ENCODE measurements at places on chromosomes 11 and 22.

DNA sequence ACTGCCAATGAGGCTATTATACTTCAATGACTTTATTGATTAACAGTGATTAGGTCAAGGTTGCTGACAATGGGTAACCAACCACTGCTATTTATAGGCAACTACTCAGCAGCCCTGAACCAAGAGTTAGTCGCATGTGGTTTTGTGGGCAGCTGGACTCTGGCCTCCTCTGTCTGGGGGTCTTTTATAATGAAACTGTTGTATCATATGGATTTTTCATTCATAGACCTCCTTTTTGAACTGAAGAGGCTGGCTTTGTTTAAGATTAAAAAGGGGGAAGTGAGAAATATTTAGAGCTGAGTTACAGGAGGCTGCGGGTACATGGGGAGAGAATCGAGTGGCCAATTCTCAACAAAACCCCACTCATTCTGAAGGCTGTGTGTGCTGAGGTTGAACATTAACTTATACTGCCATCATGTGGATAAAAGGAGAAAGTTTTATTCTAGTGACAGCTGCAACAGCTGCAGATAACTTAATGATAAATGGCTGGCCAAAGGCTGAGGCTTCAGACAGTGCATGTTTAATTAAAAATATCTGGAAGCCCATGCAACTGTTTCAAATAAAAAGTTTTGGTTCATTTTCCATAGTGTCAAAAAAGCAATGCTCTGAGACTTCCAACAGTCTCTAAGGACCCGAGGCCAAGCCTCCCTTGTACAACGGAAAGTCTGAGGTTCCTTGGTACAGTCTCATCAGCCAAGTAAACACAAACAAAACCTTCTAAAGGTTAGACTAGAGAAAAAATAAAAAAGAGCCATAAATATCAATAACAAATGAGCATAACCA is 682.6 kb downstream of the KCNA4 start:
- H3K36me3 ChIP-seq = no peaks in the 10 kb centered on the region
- no peak overlapping the region for H3K27ac ChIP-seq
- DNase-seq = peak; percentile 18
- H3K4me3 ChIP-seq = no peak overlapping the region
- H3K4me1 ChIP-seq = no peaks in the 10 kb centered on the region

DNA sequence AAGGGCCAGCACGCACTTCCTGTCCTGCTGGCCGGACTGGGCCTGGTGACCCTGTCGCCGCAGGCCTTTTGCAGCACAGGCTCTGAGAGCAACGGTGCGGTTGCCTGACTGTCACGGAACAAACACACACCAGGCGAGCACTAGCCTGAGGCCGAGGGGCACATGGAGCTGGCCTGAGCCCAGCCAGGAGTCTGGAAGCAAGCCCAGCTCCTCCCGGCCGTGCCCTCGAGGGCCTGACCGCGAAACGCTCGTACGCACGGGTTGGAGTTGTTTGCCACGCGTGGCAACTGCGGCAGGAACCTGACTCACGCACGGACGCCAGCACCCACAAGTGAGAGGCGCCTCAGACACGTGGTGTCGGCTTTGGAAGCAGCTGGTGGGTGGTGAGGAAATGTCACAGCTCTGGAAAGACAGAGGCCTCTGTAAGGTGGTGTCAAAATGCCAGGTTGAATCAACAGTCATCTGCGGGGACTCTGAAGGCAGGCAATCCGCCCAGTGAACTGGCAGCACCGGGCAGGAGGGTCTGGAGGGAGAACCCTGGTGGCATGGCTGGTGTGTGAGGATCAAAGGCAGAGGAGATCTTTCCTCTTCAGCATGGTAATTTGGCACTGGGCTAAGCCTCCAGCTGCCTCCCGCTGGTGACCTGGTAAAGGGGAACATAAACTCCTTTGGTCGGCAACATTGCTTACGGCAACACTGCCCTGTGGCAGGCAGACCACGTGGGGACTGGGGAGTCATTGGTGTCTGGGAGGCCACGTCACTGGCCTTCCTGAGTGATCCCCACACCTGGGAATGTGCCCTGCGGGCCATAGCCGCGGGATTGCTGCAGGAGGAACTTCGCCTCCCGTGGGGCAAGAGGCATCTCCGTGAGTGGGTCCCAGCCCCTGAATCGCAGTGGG is 15.3 kb upstream of the IL17REL start:
- peaks cover 1% of the 10 kb centered on the region for H3K4me1 ChIP-seq
- no peaks in the 10 kb centered on the region for H3K36me3 ChIP-seq
- no peak overlapping the region for H3K4me3 ChIP-seq
- H3K27ac ChIP-seq = no peak overlapping the region
- no peaks in the 10 kb centered on the region for H3K27me3 ChIP-seq

- H3K4me1 ChIP-seq = no peaks in the 10 kb centered on the region
- H3K36me3 ChIP-seq = no peaks in the 10 kb centered on the region
- DNase-seq = no peak
- no peaks in the 10 kb centered on the region for H3K27me3 ChIP-seq
- H3K27ac ChIP-seq = no peak overlapping the region
Measured at GRCh38 chr22:22021162-22021750, 38.7 kb upstream of the TOP3B start.

DNA sequence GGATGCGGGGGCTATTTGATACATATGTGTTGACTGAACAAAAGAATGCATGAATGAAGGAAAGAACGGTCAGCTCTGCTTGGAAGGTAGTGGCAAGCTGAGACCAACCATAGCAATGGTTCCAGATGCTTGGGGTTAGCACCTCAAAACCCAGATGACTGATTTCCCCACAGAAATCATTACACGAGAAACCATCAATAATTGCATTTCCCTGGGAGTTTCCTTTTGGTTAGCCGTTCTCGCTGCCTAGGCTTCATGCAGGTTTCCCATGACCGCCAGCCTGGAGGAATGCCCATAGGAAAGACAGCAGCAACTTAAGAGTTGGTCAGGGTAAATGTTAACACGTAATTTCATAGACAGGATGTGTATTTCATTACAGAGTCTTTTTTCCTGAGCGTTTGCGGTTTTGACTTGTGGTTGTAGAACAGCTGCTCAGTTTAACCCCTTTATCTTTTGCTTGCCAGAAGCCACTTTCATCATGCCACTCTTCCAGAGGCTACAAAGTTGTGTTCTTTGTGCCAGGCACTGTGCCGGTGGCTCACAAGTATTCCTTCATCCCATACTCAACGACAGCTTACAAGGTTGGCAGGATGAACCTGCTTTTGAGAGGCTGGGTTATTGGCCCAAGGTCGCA is 2.8 kb downstream of the IL17RA start:
- no peak overlapping the region for H3K27ac ChIP-seq
- no peaks in the 10 kb centered on the region for H3K36me3 ChIP-seq
- no peak overlapping the region for H3K4me3 ChIP-seq

GRCh38 chr11:117492578-117493251 is 165.1 kb downstream of the CEP164 start:
- peak; percentile 54 for DNase-seq
- H3K27me3 ChIP-seq = no peaks in the 10 kb centered on the region
- peaks cover 16% of the 10 kb centered on the region for H3K4me1 ChIP-seq
- H3K4me3 ChIP-seq = no peak overlapping the region
- no peak overlapping the region for H3K27ac ChIP-seq
- H3K36me3 ChIP-seq = no peaks in the 10 kb centered on the region

DNA sequence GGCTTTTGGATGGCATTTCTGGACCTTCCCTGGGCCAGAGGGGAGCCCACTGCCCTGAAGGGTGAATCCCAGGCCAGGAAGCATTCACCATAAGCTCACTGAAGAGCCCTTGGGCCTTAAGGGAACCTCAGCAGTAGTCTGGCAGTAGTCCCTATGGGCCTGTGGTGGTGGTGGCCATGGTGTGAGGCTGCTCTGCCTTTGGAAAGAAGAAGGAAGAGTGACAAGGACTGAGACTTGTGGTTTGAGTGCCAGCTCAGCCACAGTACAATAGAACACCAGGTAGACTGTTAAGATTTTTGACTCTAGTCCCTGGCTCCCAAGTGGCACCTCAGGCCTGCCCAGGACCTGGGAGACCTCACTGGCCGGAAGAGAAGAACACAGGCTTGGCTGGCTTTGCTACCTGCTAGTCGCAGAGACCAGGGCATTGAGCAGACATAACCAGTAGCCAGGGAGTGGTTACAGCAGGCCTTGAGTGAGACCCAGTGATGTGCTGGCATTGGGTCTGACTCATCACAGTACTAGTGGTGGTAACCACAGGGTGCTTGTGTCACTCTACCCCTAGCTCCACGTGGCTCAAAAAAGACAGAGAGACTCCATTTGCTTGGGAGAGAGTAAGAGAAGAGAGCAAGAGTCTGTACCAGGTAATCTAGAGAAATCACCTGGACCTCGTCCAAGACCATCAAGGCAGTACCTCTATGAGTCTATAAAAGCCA is 259.8 kb upstream of the BLID start:
- no peak overlapping the region for H3K4me3 ChIP-seq
- no peaks in the 10 kb centered on the region for H3K27me3 ChIP-seq
- H3K4me1 ChIP-seq = no peaks in the 10 kb centered on the region
- no peak overlapping the region for H3K27ac ChIP-seq
- no peak for DNase-seq

GRCh38 chr22:44537467-44537866 is 39.4 kb upstream of the RTL6 start:
- H3K27me3 ChIP-seq = no peaks in the 10 kb centered on the region
- no peak overlapping the region for H3K4me3 ChIP-seq
- no peak for DNase-seq
- no peaks in the 10 kb centered on the region for H3K36me3 ChIP-seq

- H3K27me3 ChIP-seq = no peaks in the 10 kb centered on the region
- no peak for DNase-seq
- no peaks in the 10 kb centered on the region for H3K4me1 ChIP-seq
- no peak overlapping the region for H3K27ac ChIP-seq
- H3K4me3 ChIP-seq = no peak overlapping the region
Measured at GRCh38 chr11:970319-970871, 44.7 kb downstream of the AP2A2 start.

DNA sequence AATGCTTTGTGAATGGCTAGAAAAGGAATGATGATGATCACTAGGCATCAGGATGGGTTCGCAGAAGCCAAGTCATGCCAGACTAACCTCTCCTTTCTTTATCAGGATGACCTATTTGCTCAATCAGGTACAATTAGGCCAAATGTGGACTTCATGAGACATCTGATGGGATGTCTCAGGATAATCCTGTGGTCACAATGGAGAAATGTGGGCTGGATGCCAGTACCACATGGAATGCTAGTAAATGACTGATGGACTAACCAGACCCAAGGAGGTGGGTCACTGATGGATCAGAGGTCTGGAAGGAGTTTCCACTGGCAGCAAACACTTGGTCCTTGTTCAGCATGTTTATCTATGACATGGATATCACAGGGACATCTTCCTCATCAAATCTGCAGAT is 94.8 kb upstream of the PHOX2A start:
- H3K4me1 ChIP-seq = peaks cover 7% of the 10 kb centered on the region
- no peak overlapping the region for H3K27ac ChIP-seq
- DNase-seq = no peak
- H3K27me3 ChIP-seq = no peaks in the 10 kb centered on the region

DNA sequence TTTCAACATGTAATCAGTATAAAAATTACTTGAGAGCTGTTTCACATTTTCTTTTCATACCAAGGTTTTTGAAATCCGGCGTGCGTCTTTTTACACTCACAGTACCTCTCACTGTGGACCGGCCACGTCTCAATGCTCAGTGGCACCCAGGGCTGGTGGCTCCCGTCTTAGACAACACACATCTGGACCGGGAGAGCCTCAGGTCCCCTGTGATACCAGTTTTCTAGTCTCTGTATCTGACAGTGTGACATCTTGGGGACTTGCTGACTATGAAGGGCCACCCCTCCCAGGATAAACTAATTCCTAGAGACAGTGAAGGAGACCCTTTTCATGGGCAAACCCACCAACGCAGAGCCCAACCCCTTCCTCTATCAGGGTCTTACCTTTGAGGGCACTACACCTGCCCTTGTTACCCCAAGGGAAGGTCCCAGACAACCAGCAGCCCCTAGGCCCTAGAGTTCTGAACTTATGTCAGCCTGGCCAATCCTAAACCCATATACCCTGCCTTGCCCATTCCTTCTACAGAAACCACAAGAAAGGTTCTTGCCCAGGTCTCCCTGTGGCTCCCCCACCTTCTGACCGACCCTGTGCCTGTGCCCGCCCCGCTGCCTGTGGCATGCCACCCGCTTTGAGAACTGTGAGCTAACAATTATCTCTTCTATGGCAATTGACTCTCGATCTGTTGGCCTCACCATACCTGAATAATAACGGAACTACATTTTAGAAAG is 6.1 kb upstream of the ASCL2 start:
- no peak for DNase-seq
- H3K27ac ChIP-seq = no peak overlapping the region
- H3K4me1 ChIP-seq = no peaks in the 10 kb centered on the region
- no peaks in the 10 kb centered on the region for H3K36me3 ChIP-seq

GRCh38 chr11:35162745-35163144 is 23.8 kb downstream of the CD44 start:
- peaks cover 24% of the 10 kb centered on the region for H3K4me1 ChIP-seq
- DNase-seq = no peak
- H3K4me3 ChIP-seq = no peak overlapping the region
- no peaks in the 10 kb centered on the region for H3K27me3 ChIP-seq

- DNase-seq = no peak
- H3K27ac ChIP-seq = no peak overlapping the region
- no peaks in the 10 kb centered on the region for H3K27me3 ChIP-seq
- no peaks in the 10 kb centered on the region for H3K36me3 ChIP-seq
- H3K4me1 ChIP-seq = no peaks in the 10 kb centered on the region
- no peak overlapping the region for H3K4me3 ChIP-seq
Measured at GRCh38 chr11:129006161-129006560, 63.5 kb upstream of the TP53AIP1 start.

GRCh38 chr11:86476109-86476861 is 101.6 kb downstream of the CCDC81 start:
- H3K4me1 ChIP-seq = peaks cover 7% of the 10 kb centered on the region
- H3K4me3 ChIP-seq = no peak overlapping the region
- no peak for DNase-seq
- H3K36me3 ChIP-seq = peaks cover 7% of the 10 kb centered on the region

- H3K36me3 ChIP-seq = peaks cover 2% of the 10 kb centered on the region
- no peaks in the 10 kb centered on the region for H3K4me1 ChIP-seq
- no peak overlapping the region for H3K27ac ChIP-seq
- no peak for DNase-seq
- peaks cover 31% of the 10 kb centered on the region for H3K27me3 ChIP-seq
Measured at GRCh38 chr22:17086788-17087497, 2.1 kb downstream of the IL17RA start.

GRCh38 chr11:57641011-57641807 is 8.5 kb downstream of the YPEL4 start:
- no peak for DNase-seq
- H3K27me3 ChIP-seq = no peaks in the 10 kb centered on the region
- H3K4me3 ChIP-seq = peak overlapping the region; percentile 99
- H3K36me3 ChIP-seq = peaks cover 16% of the 10 kb centered on the region
- peaks cover 50% of the 10 kb centered on the region for H3K4me1 ChIP-seq
- H3K27ac ChIP-seq = peak overlapping the region; percentile 99

DNA sequence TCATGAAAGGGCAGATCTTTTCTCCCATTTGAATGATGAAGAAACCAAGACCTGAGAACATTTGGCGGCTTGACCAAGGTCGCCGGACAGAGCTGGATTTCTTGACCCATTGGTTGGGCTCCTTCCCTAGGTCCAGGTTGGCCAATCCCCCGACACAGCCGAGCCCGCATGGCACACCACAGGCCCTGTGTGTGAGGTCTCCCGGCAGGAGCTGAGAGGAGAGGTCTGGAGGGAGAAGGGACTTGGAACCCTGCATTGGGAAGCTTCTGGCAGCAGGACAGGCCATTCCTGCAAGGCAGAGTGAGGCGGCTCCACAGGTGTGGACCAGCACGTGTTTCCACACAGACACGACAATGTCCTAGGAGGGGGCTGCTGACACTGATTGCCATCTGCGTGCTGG is 98.6 kb upstream of the THY1 start:
- H3K27me3 ChIP-seq = no peaks in the 10 kb centered on the region
- no peak overlapping the region for H3K27ac ChIP-seq
- DNase-seq = no peak
- no peak overlapping the region for H3K4me3 ChIP-seq
- no peaks in the 10 kb centered on the region for H3K4me1 ChIP-seq

Measured in neuronal stem cell (in vitro differentiated cells).